Left hindlimb (tissue), 1 donor: ENCODE measurements at places on chromosomes 7 and 10.
A peak's percentile ranks its signal among the peaks of the same experiment; 100 is the strongest.

- DNase-seq = no peak
Measured at GRCh38 chr10:82908096-82908495, 1033.1 kb downstream of the NRG3 start.

DNA sequence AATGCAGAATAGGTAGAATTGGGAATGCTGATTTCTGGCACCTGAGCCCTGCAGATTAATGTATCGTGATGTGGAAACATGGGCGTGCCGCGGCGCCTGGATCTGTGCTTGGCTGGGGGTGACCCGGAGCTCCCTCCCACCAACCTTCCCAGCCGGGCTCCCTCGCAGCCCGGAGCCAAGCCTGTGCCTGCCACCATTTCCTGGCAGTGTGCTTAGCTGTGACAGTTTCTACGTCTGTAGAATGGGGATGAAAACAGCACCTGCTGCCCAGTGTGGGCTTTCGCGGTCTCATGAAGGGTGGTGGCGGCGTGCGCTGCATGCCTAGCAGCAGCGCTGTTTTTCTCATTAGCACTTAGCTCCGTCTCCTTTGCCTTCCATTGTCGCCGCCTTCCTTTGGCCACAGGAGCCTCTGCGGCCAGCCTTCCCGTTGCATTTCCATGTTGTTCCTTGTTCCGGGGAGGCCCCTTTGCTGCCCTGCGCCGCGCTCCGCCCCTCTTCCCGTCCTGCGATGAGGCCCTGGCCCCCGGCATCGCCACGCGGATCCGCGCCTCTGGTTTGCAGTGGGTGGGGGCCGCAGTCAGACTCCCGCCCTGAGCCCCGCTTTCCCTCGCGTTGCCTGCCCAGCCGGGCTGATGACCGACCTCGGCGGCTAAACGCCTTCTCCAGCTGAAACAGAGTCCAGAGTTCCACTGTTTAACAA is 84.2 kb downstream of the CUL1 start:
- DNase-seq = no peak

GRCh38 chr7:141053626-141054025 is 20.2 kb upstream of the TMEM178B start:
- no peak for DNase-seq

DNA sequence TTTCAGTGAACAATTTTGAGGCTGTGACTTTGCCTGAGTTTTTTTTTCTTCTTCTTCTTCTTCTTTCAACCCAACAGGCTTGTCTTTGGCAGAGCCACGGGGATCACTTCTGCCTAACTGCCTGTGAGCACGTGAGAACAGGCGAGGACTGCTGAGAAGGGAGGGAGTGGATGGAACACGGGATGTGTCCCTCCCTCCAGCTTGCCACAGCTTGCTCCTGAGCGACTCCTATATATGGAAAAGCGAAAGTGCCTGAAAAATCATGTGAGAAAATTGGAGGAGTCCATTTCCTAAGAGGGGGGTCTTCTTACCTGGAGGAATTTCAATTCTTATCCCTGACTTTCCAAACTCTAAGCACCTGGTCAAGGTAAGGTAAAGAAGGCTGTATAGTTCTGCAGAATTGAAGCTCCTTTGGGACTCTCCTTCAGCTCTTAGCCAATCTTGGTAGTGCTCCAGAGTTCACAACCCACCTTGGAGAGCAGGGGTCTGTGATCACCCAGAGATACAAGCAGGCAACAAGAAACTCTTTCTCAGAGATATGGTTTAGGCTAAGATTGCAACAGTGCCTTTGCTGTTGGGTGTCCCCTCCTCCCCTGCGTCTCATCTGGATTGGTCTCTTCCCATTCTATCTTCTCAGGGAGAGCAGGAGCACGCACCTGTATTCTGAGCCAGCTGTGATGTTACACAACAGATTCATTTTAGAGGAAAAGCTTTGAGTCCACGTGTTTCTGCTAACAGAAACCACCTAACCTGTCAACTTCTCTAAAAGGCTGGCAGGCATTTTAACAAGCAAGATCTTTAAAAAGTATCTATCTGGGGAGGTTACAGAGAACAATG is at the start of gene MAT1A:
TSS of gene MAT1A (minus strand) at position 208 of the 837 bp plus-strand sequence. CDS start 235 bp downstream, outside the sequence.
- DNase-seq = no peak

DNA sequence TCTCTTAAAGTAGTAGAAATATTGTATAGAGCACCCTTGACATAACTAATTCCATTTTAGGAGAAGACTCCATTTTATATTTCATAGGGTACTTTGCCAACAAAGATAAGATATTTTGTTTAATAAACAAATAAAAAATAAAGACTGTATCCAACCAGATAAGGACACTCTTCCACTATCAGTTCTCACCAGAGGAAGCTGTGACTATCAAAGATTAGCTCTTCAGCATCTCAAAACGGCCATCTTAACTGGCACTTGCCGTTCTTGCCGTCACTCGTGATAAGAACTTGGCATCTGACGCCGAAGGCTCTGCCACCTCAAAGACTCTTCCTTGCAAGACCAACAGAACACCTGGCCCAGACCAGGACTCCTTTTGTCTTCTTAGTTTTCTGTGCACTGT is 26.3 kb upstream of the AKR1B1 start:
- DNase-seq = no peak

DNA sequence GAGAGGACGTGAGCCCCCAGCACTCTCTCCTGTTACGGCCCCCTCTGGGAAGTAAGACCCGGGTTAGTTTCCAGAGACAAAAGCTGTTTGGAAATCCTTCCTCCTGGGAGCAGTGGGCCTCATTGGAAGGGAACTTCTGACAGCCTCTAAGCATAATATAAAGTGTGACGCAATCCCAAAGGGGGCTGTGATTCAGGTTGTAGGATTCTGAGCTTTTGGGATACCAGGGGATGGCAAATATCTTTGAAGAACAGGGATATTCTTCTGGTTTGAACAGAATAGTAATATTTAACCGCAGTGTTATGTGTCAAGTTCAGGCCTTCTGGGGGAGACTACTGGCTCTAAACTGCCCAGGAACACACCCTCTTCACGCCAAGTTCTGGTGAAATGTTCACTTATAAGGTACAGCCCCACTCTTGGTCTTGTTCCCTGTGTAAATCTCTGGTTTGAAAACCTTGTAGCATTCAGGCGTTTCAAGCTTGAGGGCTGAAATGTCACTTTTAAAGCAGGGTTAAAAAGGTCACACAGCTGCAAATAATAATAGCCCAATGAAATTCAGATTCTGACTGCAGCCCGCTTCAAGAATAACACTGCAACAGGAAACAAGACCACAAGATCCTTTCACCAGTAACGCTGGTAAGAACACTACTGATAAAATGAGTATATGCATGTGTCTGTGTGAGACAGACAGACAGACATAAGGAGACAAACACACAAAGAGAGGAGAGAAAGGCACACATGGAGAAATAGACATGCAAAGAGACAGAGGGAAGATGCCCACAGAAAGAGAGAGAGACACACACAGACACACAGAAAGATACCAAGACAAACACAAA is 69.0 kb downstream of the CREB5 start:
- peak; percentile 66 for DNase-seq

DNA sequence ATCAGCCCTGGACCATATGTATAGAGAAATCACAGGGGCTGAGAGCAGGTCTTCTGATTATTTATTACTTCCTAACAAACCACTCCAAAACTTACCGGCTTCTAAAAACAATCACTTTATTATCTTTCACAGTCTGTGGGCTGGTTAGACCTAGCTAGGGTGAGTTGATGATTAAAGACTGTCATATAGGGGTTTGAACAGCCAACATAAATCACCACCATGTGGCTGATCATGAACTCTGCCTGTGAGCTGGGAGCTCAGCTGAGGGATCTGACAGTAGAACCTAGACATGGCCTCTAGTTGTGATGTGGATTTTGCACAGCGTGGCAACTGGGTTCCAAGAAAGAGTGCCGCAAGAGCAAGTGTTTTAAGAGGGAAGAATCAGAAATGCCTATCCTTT is 305.4 kb downstream of the CSTF2T start:
- no peak for DNase-seq

DNA sequence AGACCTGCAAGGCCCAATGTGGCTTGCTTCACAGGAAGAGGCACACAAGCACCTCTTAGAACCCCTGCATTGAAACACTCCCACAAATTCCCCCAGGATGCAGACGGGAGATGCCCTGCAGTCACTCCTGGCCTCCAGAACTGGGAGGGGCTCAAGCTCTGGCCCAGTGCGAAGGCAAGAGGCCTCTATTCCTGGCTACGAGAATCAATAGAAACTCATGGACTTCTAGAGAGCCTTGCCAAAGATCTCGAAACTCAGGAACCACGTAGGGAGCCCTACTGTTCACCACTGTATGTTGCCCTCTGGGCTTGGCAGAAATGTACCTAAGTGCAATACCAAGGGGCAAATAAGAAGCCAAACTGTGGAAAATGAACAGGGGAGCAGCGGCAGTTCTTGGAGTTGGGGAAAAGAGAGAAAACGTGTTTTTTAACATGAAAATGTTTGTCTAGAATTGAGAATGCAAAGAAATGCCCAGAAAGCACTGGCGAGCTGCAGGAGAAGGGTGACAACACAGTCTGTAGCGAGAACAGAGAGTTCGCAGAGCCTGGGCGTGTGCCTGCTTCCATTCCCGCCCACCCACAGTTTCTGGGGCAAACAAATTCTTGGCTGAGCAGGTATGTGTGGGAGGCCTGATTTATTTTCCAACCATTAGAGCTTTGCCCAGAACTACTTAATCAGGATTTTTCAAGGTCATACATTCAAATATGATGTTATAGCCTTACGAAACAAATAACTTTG is 260.5 kb upstream of the KLF14 start:
- DNase-seq = no peak

DNA sequence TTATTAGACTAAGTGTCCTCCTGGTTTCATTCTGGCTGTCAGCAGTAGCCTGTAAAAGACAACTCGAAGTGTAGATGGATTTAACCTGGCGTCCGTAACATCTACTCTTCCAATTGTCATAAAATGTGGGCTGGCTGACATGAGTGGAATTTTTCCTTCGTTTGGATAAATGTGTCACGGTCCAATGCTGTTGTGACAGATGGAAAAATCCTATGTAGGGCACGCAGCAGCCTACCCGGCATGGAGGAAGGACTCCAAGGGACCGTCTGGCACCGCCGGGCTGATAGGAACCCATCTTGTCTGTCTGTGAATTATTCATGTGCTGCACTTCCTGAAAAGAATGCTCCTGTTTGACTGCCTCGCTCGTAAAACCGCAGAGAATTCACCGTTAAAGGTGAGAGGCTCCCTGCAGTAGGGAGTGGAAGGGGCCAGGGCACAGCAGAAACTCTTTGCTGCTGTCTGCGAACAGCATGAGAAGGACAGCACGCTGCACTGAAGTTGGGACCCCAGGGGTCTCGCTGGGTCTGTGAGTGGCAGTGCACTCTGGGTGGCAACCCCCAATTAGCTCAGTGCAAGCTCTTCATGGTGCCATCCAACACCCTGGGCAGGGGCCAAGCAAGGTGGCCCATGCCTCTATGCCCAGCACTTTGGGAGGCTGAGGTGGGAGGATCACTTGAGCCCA is 1.6 kb upstream of the ORAI2 start:
- DNase-seq = no peak

DNA sequence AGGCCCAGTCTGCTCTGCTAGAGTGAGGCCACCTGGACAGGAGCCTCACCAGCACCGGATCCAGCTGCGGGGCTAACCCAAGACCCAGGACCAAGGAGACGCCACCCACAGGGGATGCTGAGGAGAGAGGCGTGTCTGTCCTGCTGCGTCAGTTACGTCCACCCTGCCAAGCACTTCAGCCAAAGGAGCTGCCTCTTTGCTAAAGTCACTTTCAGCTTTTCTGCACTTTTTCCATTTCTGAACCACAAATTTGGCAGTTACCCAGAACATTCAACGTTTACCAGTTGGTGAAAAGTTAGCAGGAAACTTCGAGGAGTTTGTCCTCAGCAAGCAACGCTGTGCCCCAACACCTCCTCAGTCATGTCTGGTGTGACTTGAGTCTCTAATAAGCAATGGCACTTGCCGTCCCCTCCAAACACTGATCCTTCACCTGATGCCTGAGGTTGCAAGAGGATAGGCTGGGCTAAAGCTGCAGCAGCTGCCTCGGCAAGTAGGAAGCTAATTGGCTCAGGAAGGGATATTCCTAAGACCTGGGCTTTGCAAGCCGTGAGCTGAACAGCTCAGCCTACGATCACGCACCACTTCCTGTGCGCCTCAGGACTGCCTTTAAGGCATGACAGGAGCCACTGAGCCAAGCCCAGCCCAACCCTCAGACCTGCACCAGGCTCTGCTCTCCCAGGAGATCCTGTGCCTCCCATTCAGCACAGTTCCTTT is 40.1 kb downstream of the KCNH2 start:
- no peak for DNase-seq

DNA sequence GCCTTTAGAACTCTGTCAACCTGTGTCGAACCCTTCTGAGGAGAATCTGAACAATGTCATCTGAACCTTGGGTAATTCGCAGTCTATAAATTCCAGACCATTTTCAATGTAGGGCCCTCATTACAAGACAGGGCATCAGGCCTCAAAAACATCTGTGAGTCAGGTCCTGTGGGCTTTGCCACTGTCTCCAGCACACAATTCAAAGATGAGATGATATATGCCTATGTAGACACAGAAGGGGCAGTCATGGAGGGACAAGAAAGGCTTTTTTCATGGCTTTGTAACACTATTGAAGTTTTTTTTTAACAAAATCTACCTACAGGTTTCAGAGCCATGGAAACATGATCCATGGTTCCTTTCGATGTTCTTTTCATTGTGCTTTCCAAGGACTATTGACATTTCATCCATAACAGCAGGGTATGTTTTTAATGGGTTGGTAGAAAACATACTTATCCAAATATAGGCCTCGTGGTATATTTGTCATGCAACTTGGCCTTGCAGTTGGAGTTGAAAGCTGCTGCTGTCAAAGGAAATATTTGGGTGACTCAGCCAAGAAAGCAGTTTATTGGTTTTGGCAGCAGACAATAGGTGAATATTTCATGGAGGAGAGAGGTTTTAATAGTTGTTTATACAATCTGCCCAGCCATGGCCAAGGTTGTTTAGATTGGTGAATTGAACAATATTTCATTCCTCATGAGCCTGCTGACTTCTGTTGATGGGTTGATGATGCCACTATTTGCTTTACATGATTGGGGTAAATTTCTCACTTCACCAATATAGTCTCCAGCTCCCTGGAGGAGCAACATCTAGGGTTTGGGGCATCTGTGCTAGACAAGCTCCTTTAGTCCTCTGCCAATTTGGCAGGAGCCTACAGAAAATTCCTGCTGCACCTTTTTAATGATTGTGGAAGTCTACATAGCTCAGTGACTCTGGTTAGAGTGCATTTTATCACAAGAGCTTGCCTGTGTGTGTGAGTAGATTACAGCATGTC is 158.4 kb upstream of the TMEM72 start:
- DNase-seq = no peak
